ENCODE measurements at places on chromosomes 16 and 17.
A peak's percentile ranks its signal among the peaks of the same experiment; 100 is the strongest.

DNA sequence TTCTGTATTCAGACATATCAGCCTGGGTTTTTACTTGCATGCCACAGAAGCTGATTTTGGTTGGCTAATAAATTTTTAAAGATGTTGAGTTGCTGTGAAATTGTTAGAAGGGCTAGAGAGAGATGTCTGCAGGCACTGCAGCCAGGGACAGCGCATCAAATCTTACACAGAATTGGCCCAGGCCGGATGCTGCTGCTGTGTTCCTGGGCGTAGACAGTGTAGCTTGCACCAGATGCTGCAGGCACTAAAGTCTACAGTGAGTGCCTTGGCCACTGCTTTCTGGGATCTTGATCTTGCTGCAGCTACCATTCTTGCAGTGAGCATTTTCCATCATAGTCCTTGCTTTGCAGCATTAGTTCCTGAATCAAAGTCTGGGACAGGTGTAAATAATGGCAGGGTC is 169.9 kb downstream of the SPECC1 start:
- DNase-seq = no peak

DNA sequence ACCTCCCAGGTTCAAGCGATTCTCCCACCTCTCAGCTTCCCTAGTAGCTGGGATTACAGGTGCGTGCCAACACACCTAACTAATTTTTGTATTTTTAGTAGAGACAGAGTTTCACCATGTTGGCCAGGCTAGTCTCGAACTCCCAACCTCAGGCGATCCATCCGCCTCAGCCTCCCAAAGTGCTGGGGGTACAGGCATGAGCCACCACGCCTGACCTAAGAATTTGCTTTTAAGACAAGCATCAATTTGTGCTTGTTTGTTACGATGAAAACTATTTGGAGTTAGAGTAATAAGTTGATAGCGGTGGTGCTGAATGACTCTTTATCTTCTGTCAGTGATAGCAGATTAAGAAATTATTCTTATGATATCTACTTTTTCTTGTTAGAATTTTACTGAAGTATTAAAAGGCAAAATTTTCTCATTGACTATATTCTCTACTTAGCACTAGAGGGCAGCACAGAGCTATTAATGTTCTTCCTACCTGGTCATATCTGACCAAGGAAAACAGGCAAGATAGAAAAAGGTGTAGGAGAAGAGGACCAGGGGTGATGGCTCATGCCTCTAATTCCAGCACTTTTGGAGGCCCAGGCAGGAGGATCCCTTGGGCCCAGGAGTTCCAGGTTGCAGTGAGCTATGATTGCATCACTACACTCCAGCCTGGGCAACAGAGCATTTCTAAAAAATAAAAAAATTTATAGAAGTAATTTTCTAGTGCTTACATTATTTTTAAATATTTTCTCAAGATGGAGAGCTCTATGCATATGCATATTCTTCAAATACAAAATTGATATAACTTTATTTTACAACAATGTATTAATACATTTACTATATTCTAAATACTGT is 24.5 kb downstream of the STXBP4 start:
- no peak for DNase-seq

- no peak for DNase-seq
These were observed 24.1 kb downstream of the MYH10 start for GRCh38 chr17:8606401-8606800.

DNA sequence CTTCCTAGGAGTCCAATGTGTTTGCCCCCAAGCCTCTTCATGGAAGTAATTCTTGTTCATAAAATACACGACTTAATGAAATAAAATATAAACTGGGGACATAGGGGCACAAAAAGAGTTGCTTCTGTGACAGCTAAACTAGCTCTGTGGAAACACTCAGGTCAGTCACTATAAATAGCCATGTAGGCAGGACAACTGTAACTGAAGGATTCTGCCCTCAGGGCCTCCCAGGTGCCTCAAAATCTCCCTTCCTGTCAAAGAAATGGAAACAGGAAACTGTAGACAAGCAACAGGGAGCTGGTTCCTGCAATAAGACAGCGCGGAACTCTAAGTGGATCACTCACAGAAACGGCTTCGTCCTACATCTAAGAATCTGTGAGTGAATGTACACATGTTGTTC is 178.1 kb upstream of the ZFHX3 start:
- DNase-seq = no peak

DNA sequence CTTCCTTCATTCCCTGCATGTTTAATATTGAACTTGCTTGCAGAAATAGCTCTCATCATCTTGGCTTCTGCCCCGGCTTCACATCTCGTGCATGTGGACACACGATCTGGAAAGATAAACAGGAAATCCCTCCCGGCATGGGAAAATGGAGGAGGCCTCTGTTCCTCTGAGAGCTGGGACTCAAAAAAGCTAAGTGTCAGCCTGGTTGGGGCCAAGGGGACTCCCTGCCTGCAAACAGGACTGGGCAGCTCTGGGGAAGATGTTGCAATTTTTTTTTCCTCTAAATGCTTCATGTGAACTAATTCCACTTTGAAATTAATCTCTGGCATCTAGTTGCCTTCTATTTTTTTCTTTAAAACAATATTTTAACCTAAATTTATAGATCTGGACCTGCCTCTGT is 24.8 kb downstream of the ITPRIPL2 start:
- DNase-seq = no peak

DNA sequence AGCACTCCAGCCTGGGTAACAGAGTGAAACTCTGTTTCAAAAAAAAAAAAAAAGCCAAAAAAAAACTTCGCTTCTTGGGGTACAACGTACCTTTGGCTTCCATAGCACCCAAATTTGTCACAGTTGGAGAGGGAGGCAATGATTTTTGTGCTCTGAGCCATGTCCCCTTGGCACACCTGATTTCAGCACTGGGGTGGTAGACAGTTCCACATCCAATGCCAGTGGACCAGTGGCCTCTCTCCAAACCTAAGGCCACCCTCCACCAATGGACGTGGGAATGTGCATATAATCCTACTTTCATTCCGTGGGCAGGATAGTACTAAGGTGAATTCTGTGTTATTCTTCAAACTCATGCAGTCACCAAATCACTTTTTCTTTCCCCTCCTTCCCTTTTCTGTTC is 47.5 kb downstream of the SALL1 start:
- no peak for DNase-seq

DNA sequence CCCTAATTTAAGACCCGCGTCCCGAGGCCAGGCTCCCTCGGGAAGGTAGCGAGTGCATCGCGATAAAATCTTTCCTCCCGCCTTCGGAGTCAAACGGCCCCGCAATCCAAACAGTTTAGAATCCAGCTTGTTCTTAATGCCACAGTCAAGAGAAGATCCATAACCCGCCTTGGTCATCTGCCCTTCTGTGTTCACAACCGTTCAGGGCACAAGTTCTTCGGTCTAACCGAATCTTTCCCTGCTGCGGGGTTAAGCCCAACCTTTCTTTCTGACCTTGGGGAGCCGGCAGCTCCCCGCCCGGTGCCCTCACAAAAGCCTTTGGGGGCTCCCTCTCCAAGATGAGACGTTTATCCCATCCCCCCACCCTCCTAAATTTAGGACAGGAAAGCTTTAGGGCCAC is 30.3 kb downstream of the CPSF4L start:
- DNase-seq = no peak

DNA sequence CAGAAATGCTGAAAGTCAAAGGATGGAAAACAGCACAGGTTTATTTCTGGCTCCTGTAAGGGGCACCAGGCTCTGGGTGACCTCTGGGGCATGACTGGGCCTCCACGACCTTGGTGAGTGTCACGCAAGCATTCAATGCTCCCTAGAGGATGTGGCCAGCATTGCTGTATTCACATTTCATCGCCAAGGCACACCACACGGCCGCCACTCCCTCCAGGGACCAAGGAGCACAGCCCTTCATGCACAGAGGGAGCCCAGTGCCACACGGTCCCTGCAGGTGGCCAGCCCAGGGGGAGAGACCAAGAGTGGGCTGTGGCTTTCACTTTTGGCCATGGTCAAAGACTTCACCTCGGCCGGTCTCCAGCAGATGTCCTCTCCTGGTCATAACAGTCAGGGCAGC is 137.4 kb upstream of the TNRC6C start:
- DNase-seq = no peak

DNA sequence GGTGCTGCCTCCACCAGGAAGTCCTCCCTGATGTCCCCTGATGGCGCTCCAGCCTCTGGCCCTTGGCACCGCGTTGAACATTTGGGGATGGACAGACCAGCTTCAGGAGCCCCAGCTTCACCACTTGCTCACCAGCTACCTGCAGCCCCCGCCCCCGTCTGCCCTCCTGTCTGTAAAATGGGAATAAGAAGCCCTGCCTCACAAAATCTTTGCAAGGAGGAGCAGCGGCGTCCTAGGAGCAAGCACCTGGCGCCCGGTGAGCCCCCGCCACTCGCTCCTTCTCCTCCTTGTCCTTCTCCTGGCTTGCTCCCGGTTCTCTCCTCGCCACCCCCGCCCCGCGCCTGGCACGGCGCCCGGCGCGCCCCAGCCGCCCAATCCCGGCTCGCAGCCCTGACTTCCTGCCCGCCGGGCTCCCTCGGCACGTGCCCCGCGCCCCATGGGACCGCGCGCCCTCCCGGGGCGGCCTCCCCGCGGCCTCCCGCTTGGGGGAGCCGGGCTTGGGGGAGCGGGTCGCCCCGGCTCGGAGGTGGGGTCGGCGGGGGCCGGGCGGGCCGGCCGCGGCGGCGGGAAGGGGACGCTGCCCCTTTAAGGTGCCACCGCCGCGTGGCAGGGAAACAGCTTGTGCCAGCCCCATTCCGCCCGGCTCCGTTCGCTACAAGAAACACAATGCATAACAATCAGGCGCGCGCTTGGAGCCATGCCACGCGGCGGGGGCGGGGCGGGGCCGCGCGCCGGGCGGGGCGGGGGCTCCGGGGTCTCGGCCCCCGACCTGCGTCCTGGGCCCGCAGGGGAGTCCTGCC is 9.1 kb upstream of the PPP1R1B start:
- peak; percentile 63 for DNase-seq

GRCh38 chr16:67966549-67967182 is 1.8 kb downstream of the SLC12A4 start:
- DNase-seq = no peak

GRCh38 chr16:10664720-10665126 is 30.0 kb downstream of the TEKT5 start:
- no peak for DNase-seq

DNA sequence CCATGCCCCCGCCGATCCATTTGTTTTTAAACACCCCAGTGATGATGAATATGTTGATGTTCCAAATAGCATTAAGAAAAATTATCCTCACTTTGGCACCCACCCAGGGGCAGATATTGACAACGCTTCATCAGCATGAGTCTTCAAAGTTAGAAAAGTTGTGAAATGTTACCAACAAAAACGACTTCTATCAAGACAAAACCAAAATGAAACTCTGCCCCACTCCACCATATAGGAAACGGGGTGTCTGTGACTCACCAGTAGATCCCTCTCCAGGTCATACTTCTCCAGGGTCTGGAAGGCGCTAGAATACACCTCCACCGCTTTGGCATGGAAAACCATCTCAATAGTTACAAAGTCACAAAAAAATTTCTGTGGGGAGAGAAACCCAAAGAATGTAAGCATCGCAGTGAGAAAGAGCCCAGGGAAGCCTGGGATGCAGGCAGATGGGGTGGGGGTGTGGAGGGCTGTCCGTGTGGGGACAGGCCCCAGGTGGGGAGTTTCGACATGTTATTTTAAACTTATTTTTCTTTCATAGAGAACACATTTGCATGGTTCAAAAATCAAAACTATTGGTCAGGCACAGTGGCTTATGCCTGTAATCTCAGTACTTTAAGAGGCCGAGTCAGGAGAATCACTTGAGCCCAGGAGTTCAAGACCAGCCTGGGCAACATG is 10.2 kb downstream of the CIBAR2 start:
- no peak for DNase-seq

GRCh38 chr17:21495281-21495680 is 119.1 kb downstream of the KCNJ12 start:
- DNase-seq = no peak

DNA sequence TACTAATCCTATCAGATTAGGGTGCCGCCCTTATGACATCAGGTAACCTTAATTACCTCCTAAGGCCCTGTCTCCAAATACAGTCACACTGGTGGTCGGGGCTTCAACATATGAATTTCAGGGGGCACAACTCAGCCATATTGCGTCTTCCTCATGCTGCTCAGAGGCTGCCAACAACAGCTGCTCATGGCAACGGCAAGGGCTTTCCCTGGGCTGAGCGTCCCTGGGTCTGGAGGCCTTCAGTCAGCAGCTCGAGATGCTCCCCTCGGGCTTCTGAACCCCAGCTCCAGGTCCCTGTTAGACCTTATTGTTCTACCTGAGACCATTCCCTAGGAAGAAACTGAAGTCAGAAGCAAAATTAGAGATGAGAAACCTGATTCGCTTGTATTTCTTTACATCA is 157.2 kb downstream of the TMEM132E start:
- no peak for DNase-seq

DNA sequence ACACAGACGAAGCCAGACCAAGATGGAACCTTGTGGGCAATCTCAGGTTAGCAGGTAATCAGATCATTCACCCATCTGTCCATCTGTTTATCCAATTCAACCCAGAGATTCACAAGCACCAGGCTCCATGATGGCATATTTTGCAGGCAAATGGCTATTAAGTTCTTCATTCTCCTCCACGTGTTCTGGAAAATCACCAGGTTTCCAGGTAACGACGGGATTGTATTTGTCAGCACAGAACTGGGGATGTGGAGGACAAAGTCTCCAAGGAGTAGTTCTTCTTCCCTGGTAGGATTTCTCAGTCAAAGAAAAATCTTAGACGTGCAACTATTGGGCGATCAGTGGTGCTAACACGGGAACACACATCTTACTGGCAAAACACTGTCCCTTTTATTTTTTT is 368.8 kb downstream of the SLC39A11 start:
- DNase-seq = no peak

GRCh38 chr17:21253646-21254441 is 634 bp upstream of the NATD1 start:
- no peak for DNase-seq

DNA sequence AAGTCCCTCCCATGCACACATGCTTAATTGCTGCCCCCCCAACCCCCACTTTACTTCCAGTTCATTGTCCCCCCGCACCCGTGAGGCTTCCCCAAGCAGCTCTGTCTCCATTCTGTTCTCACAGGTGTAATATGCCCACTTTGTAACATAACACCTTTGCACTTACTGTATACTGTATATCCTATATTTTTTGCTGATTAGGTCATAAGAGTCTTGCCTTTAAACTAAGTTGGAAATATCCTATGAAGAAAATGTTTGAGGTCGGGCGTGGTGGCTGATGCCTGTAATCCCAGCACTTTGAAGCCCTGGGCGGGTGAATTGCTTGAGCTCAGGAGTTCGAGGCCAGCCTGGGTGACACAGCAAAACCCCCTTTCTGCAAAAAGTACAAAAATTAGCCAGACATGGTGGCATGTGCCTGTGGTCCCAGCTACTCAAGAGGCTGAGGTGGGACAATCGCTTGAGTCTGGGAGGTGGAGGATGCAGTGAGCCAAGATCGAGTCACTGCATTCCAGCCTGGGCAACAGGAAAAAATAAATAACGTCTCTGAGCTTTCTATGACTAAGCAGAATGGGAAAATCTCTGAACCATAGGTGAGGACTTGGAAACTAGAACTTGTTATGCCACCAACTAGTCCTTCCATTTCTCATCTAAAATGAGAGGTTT is 76.1 kb downstream of the TNRC6C start:
- no peak for DNase-seq

DNA sequence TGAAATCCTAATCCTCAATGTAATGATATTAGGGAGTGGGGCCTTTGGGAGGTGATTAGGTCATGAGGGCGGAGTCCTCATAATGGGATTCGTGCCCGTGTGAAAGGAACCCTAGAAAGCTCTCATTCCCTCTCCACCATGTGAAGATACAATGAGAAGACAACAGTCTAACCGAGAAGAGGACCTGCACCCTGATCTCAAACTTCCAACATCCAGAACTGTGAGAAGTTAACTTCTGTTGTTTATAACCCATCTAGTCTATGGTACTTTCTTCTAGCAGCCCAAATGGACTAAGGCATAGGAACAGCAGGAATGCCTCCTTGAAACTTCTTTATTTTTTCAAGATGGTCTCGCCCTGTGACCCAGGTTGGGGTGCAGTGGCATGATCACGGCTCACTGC is 24.7 kb downstream of the WSB1 start:
- no peak for DNase-seq

Measured in CD8-positive, alpha-beta memory T cell (primary cell).